ENCODE measurements at places on chromosomes 4 and X.

- DNase-seq = no peak
These were observed 128.1 kb downstream of the LAS1L start for GRCh38 chrX:65406532-65406931.

DNA sequence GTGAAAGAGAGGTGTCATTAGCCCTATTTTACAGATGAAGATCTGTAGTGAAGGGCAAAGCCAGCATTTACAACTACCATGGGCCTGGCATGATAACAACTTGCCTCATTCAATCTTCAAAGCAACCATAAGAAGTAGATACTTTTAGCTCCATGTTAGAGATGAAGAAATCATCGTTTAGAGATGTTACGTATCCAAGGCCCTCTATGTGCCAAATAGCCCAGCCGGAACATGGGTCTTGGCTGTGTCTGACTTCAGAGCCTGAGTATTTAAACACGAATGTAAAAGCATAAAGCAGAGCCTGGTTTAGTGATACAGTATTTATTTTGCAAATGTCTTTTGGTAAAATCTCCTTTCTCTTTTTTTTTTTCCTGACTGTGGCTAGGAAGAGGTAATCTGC is 197.1 kb downstream of the RASL11B start:
- DNase-seq = no peak

GRCh38 chr4:134260126-134260525 is 58.5 kb upstream of the PABPC4L start:
- DNase-seq = no peak

DNA sequence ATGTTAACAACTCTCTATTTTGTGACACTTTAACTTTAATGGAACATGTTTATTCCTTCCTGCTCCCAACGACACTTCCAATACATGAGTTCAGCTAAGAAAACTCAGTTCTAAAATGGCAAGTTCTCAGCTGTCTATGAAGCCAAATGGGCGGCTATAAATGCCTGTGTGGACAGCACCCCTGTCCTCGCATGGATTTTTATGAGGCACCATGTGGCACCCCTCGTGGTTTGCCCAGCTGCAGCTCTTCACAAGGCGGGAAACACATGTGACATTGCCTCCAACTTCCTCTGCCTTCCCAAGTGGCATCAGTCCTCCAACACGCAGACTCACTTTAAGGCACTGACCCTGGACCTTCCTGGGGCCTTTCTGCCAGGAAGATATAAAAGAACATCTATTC is 48.0 kb downstream of the SH3RF1 start:
- no peak for DNase-seq

DNA sequence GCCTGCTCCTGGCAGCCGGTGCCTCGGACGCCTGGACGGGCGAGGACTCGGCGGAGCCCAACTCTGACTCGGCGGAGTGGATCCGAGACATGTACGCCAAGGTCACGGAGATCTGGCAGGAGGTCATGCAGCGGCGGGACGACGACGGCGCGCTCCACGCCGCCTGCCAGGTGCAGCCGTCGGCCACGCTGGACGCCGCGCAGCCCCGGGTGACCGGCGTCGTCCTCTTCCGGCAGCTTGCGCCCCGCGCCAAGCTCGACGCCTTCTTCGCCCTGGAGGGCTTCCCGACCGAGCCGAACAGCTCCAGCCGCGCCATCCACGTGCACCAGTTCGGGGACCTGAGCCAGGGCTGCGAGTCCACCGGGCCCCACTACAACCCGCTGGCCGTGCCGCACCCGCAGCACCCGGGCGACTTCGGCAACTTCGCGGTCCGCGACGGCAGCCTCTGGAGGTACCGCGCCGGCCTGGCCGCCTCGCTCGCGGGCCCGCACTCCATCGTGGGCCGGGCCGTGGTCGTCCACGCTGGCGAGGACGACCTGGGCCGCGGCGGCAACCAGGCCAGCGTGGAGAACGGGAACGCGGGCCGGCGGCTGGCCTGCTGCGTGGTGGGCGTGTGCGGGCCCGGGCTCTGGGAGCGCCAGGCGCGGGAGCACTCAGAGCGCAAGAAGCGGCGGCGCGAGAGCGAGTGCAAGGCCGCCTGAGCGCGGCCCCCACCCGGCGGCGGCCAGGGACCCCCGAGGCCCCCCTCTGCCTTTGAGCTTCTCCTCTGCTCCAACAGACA is 4.4 kb downstream of the SOD3 start:
- no peak for DNase-seq

DNA sequence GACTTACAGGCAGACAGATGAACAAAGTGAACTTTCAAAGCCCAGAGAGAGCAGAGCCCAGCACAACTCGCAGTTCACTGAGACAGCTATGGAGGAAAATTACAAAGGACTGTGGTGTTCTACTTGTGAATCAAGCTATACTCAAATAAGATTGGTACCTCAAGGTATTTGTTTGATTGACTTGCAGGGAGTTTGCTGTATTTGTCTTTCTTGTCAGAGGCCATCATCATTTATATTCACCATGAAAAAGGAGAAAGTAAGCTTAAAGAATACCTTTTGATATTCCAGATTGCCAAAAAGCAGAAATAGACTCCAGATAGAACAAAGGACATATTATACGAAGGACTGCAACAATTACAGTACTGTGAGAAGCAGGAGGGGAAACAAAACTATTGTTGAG is 1047.9 kb downstream of the RPA4 start:
- no peak for DNase-seq

- no peak for DNase-seq
These were observed 81.6 kb downstream of the ZFX start for GRCh38 chrX:24231131-24231540.

- no peak for DNase-seq
These were observed 175.2 kb downstream of the GC start for GRCh38 chr4:71608678-71609071.

DNA sequence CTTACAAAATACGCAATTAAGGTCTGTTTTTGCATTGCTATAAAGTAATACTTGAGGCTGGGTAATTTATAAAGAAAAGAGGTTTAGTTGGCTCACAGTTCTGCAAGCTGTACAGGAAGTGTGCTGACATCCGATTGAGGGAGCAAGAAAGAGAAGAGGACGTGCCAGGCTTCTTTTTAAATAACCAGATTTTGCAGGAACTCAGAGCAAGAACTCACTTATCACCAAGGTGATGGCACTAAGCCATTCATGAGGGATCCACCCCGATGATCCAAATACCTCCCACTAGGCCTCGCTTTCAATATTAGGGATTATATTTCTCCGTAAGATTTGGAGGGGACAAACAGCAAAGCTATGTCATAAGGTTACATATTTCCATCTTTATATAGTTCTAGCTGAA is 456.7 kb downstream of the GLUD2 start:
- DNase-seq = no peak

DNA sequence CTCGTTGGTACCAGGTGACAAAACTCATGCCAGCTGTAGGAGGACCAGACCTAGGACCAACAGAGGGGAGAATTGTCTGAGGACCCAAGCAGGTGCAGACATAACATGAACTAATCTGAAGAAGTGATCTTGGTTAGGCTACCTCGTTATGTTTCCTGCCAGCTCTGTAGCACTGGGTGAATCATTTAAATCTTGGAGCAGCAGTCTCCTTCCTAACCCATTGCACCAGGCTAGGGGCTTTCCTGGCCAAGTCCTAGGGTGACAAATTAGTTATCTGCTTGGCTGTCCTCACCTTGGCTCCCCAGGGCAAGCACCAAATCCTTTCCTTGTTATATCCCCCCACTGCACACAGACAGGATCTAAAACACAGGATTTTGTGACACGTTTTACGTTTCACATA is 87.8 kb downstream of the WWC2 start:
- DNase-seq = no peak

- no peak for DNase-seq
These were observed 134.4 kb downstream of the RASL11B start for GRCh38 chr4:52996261-52997131.

DNA sequence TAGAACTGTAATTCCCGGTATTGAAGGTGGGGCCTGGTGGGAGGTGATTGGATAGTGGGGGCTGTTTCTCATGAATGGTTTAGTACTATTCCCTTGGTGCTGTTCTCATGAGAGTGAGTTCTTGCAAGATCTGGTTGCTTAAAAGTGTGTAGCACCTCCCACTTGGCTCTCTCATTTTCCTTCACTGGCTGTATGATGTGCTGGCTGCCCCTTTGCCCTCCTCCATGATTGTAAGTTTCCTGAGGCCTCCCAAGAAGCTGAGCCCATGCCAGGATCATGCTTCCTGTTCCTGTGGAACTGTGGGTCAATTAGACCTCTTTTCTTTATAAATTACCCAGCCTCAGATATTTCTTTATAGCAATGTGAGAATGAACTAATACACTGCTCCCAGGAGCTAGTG is 8.7 kb downstream of the ANXA10 start:
- DNase-seq = no peak

- no peak for DNase-seq
These were observed 371.9 kb upstream of the NWD2 start for GRCh38 chr4:36872679-36873078.

DNA sequence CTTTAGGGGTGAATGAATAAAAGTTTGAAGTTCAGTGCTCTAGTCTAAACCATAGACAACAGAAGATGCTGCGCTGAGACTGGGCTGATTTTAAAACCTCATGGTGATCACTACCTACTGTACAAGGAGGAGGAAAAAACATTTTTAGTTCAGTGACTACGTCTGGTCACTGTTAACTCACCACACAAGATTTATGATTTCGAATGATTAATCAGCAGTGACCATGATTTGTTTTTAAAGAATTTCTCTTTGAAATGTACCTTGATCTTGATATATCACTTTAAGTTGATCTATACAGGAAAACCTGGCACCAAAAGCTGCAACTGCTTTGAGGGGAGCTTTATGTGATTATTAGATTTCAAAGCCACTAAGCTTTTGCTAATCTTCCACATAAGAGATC is 286.3 kb downstream of the PDGFC start:
- DNase-seq = no peak

- no peak for DNase-seq
These were observed 356.5 kb downstream of the CBLL2 start for GRCh38 chrX:22629105-22629725.

GRCh38 chrX:9291629-9292028 is 173.2 kb upstream of the TBL1X start:
- peak; percentile 56 for DNase-seq

DNA sequence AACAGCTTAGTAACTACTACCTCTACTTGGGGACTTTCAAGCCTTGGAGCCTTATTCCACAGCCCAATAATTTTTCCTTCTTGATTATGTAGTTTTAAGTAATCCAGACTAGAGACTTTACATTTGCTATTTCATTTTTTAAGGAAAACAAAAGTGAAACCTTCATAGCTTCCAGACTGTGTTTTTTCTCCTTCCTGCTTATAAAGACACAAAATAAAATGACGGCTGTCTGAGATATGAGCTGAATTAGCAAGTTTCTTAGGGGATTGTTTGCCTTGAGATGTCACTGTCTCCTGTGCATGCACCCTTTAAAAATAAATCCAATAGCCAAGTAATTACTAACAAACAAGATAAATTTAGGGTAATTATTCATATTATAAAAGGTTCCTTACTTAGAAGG is 78.8 kb upstream of the PACRGL start:
- DNase-seq = no peak

DNA sequence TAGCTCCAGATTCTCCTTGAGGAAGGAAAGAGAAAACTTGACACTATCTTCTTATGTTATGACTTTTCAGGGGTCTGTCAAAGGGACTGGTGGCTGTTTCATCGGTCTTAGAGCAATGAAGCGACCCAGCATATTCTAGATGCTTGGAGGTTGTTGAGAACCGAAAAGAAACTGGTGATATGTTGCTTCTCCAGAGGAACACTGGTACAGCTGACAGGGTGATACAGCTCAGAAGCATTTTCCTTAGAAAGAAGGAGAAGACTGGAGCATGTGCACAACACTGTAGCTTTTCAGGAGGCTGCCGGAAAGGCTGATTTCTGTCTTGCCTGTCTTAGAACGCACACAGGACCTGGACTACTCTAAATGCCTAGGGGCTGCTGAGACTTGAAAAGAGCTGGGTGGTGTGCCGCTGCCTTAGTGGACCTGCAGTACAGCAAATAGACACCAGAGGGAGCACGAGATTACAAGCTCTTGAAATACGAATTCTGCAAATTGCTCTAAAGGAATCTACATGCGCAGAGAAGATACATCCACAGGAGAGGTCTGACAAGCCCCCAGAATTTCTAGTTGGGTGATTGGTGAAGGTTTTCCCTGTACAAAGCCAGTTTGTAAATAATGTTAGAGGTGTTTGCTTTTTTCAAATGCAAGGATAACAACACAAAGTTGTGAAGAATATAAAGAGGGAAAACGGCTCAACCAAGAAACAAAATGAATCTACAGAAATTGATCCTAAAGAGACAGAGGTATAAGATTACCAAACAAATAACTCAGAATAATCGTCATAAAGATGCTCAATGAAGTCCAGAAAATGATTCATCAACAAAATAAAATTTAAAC is 223.1 kb upstream of the DMD start:
- DNase-seq = peak; percentile 12

DNA sequence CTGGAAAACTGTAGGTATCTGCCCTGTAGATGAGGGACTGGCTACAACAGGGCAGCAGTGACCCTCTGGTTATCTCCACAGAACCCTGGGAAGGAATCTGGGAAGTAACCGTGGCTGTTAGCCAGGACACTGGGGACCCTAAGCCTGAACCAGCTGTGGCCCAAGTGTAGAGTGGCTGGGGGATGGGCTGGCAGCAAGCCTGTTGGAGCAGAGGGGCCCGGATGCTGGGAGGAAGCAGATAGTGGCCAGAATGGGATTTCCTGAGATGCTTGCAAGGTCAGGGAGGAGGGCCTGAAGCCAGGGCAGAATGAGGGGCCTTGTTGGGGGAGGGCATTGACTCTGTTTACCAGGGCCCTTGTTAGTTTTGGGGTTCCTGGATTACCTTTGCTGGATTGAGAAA is 161.0 kb upstream of the EOLA2 start:
- DNase-seq = no peak

DNA sequence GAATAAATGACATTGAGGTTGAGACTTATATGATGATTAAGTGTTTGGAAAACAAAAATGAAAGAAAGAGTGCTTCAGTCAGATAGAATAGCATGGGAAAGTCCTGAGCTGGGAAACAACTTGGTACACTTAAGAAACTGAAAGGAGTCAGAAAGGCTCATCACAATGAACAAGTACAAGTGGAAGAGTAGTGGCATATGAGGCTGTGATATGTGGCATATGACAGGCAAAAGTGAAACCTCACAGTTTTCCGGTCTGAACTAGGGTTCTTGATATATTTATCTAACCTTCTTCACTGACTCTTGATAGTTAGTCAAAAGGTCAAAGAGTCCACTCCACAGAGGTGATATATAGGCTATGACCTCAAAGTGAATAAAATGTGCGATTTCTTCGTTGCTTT is 537.1 kb upstream of the CXorf51A start:
- no peak for DNase-seq

DNA sequence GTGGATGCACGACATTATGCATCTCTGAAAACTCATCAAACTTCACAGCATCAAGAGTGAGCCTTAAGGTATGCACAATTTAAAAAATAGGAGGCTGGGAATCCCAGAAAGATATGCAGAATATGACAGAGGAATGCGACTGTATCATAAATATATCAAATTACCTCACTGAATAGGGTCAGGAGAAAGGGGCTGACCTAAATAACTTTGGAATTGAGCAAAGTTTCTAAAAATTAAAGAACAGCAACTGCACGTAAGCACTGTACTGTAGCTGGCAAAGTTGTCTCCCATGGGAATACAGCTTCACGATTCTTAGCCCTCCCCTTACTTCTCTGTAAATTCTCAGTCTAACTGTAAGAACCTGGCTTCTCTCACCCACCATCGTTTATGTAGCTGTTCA is 397.4 kb upstream of the ZFP42 start:
- no peak for DNase-seq

GRCh38 chrX:38277802-38278201 is 49.5 kb downstream of the RPGR start:
- DNase-seq = no peak

Measured in NCI-H2081 treated with DMSO at 0.1 percent for 48 hours (cell line).